Stimulated activated CD8-positive, alpha-beta memory T cell treated with anti-CD3 and anti-CD28 coated beads, Interleukin-4, amount 100 ng/mL, for 1 hour (primary cell): ENCODE measurements at places on chromosomes 7 and 10.

GRCh38 chr10:103079946-103080345, 113.1 kb downstream of the NT5C2 start:
- no peak for DNase-seq

DNA sequence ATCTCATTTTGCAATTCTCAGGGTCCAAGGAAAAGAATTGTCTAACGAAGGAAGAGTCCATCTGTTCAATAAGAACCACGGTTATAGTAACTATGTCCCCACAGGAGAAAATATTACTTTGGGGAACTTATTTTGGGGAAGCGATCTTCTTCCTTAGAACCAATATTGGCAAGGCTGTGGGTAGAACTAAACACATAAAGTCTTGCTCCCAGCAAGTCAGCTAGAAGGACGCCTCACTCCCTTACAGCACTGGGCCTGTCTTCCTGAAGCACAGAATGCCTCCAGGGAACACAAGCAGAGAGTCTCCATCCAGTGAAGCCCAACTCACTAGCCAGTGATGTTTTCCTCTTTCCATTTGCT, 30.2 kb downstream of the C10orf71 start:
- DNase-seq, result no peak

DNA sequence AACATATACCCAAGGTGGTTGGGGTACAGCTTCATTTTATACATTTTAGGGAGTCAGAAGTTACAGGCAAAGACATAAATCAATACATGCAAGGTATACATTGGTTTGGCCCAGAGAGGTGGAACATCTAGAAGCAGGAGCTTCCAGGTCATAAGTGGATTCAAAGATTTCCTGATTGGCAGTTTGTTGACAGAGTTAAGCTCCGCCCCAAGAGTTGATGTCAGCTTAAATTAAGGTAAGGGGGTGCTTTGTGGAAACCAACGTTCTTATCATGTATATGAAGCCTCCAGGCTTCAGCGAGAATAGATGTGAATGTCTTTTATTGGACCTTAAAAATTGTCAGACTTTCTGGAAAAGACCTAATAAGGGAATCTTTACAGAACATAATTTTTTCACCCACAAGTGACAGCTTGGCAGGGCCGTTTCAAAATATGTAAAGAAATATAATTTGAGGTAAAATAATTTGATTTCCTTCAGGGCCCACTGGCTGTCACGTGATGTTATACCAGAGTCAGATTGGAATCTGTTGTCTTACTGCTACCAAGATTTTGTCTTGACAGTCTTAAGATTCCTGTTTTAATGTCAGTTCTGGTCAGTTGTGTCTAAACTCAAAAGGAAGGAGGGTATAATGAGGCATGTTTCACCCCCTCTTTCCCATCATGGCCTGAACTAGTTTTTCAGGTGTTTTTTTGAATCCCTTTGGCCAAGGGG, 6.3 kb upstream of the PANK1 start:
- DNase-seq, result no peak

DNA sequence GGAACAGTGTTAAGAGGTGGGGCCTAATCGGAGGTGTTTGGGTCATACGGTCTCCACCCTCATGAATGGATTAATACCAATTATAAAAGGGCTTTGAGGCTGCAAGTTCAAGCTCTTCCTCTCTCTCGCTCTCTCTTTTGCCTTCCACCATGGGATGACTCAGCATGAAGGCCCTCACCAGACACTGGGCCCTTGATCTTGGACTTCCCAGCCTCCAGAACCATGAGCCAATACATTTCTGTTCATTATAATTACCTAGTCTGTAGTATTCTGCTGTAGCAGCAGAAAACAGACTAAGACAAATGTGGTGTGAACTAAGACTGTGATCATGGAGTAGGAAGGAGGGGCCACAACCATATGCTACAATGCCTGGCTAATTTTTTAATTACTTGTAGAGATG, 7.7 kb downstream of the AIFM2 start:
- DNase-seq, result no peak

DNA sequence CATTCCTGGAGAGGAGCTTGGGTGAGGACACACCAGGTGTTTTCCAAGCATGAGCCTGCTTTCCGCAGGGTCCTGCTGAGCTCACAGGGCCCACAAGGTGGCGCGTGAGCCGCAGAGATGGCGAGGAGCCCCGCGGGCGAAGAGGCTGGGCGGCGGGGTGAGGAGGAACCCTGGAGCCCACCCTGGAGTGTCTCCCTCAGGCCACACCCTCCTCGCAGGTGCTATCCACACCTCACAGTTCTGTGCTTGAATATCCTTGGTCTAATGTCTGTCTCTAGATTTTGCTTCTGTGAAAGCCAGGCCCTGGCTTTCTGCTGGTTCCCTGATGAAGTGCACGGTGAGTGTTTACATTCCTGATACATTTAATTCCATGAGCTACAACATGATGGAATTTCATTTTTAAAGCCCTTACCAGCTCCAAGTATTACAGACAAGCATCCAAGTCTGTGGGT, 433.6 kb downstream of the ACTR3B start:
- DNase-seq, result no peak

- no peak for DNase-seq
These were observed 8.3 kb upstream of the LOXL4 start for GRCh38 chr10:98276311-98276710.

GRCh38 chr7:41762641-41763040, 59.8 kb upstream of the INHBA start:
- no peak for DNase-seq

- no peak for DNase-seq
These were observed 33.8 kb upstream of the RNF32 start for GRCh38 chr7:156606691-156607331.
